Foreskin fibroblast (primary cell): ENCODE measurements at places on chromosomes 1 and 21.

- DNase-seq, result no peak
Measured at GRCh38 chr1:184463680-184464079, 76.9 kb downstream of the C1orf21 start.

- no peak for DNase-seq
Measured at GRCh38 chr1:219159946-219160645, 13.6 kb upstream of the LYPLAL1 start.

DNA sequence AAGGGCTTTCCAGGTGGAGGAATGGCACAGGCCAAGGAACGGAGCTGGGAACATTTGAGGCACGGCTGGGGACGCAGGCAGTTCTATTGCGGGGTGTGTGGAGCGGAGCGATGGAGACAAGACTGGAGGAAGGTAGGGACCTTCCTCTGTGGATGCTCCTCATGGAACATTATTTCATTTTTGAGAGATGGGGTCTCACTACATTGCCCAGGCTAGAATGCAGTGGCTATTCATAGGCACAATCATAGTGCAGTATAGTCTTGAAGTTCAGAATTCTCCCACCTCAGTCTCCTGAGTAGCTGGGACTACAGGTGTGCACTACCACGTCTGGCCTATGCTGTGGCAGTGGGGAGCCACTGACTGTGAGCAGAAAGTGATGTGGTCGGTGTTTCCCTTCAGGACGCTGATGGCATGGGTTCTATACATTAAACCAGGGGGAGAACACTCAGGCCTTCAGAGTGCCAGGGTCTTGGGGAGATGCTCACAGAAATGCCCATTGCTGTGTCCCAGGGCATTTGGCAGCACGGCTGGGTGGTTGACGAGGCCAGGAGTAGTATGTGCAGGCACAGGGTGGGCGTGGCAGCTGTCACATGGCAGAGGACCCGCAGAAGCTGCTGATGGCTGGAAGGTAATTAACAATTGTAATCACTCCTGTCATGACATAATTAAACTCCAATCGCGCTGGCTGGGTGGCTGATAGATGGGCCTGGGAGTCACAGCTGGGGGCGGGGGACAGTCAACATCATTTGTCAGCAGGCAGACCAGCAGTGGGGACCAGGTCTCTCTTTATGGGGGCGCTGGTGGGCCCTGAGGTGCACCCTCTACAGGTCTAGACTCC is 40.8 kb upstream of the ACOT11 start:
- DNase-seq, result no peak

GRCh38 chr1:70438529-70438928 is 27.5 kb downstream of the CTH start:
- DNase-seq, result peak; percentile 16

- no peak for DNase-seq
Measured at GRCh38 chr1:53963460-53963859, 17.3 kb downstream of the LRRC42 start.

DNA sequence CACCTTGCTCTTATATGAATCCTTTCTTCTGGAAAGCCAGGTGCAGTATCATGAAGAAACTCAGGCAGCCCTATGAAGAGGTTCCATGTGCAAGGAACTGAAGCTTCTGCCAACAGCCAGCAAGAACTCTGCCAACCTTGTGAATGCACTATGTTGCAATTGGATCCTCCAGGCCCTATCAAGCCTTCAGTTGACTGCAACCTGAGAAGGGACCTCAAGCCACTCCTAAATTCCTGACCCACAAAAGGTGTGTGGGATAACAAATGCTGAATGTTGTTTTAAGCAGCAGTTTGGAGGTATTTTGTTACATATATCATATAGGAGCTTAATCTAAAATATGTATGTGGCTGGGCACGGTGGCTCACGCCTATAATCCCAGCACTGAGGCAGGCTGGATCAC is 84.0 kb downstream of the RERE start:
- DNase-seq, result no peak

GRCh38 chr1:2376931-2377672 is 14.3 kb downstream of the MORN1 start:
- DNase-seq, result no peak

DNA sequence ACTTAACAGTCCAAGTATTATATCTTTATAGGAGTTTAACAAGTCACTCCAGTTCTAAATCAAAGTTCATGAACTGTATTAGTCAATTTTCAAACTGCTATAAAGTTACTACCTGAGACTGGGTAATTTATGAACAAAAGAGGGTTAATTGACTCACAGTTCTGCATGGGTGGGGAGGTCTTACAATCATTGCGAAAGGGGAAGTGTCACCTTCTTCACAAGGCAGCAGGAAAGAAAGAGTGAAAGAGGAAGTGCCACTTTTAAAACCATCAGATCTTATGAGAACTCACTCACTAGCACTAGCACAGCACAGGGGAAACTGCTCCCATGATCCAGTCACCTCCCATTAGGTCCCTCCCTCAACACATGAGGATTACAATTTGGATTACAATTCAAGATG is 70.0 kb downstream of the CLCA4 start:
- DNase-seq, result no peak

DNA sequence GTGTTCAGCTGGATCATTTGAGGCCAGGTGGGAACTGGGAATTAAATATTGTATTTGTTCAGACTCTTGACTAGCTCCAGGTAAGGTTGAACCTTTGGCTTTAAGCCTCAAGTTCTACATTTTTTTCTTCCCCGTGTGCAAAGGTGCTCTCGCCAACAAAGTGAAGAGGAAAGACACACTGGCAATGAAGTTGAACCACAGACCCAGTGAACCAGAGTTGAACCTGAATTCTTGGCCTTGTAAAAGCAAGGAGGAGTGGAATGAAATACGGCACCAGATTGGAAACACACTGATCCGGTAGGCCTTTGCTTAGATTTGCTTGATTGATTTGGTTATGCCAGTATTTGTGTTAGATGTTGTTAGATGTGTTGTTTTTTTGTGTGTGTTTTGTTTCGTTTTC is 25.5 kb upstream of the RCC1 start:
- DNase-seq, result no peak

DNA sequence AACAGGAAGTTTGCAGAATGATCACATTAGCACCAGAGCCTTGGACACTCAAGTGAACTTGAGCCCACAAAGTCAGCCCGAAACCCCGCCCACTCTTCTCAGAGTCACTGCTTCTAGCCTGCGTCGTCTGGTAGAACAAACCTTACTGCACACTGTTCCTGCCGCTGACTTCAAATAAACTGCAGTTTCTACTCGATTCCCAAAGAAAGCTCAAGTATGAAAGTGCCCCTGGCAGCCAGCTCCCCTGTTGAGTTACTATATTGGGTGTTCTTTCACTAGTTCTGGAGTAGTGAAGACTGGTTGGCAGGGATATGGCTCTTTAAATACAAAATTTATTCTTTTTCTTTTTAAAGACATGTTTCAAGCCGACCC is 164.7 kb downstream of the GALNT2 start:
- peak; percentile 48 for DNase-seq

- DNase-seq, result peak; percentile 95
Measured at GRCh38 chr1:153963030-153963849, at the start of gene SLC39A1. Gene SLC39A1, minus strand, starts transcription at chr1:153963537. Its CDS starts 822 bp downstream, at chr1:153962715.

DNA sequence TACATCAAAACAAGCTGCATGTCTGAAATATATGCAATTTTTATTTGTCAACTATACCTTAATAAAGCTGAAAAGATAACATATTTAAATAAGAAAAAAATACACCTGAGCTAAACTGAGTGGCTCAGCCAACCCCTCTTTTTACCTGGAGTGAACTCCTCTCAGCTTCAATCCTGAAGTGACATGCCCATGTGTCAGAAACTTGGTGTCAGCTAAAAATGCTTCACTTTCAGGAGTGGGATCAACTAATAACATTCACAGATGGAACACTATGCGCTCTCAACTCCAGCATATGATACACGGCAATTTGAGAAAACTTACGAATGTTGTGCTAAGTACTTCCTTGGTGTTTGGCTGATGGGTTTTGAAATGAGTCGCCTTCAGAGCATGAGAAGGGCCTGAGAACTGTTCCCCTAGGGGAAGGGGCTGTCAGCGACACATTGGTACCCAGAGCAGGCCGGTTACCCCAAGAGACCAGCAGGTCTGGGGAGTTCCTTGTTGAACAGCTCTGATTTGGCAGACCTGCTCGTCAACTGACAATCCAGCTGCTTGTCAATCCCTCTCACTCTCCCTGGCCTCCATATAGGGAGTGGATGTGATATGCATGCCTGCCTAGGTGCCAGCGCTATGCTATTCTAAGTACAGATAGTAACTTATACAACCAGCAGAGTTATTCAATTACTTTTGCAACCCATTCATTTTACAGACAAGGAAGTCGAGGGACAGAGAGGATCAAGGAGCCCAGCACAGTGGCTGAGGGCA is 267.7 kb downstream of the PCP4 start:
- no peak for DNase-seq

DNA sequence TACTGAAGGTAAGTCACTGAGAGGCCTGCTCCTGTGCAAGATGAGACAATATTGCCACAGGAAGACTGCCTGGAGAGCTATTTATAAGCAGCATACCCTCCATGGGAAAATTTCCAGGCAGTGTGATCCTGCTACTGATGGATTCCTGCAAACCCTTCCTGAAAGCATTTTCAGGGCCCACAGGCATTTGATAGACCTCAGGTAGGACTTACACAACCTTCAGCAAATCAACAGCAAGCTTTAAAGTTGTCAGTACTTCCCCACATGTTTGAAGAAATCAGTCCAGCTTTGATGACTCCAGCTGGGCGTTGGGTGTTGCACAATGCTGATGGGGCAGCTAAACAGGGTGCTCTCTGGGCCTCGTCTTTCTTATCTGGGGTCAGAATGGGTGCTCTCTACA is 108.8 kb downstream of the PLXNA2 start:
- DNase-seq, result peak; percentile 34

DNA sequence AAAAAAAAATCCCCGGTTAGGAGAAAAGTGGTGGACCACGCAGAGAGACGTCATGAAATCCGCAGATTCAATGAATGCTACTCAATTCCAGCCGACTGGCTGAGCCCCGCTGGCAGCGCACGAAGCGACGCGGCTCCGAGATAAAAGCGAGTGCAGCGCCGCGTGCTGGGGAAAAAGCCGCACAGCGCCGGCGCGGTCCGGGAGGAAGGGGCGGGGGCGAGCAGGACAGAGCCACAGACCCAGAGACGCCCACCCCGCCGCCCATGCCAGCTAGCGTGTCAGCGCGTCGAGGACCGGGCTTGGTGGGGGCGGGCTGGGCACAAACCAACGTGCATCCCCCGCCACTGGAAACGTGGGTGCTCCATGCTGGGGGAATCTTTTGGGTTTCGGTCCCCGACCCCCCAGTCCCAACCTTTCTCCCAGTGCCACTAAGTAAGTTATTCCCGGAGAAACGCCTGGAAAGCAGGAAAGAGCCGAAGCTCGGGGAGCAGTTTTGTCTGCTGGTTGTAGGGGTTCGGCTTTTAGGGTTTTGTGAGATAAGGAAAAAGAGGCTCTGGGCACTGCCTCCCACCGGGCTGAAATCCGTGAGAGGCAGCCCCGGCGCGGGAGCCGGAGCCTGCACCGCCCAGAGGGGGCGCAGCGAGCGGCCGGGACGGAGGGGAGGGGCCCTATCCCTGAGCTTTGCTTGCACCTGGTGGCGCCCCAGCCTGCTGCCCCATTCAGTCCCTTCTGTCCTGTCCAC is at the start of gene KCNJ6:
TSS of gene KCNJ6 (minus strand) at position 148 of the 742 bp plus-strand sequence. CDS start 75,775 bp downstream, outside the sequence.
- DNase-seq, result peak; percentile 40

DNA sequence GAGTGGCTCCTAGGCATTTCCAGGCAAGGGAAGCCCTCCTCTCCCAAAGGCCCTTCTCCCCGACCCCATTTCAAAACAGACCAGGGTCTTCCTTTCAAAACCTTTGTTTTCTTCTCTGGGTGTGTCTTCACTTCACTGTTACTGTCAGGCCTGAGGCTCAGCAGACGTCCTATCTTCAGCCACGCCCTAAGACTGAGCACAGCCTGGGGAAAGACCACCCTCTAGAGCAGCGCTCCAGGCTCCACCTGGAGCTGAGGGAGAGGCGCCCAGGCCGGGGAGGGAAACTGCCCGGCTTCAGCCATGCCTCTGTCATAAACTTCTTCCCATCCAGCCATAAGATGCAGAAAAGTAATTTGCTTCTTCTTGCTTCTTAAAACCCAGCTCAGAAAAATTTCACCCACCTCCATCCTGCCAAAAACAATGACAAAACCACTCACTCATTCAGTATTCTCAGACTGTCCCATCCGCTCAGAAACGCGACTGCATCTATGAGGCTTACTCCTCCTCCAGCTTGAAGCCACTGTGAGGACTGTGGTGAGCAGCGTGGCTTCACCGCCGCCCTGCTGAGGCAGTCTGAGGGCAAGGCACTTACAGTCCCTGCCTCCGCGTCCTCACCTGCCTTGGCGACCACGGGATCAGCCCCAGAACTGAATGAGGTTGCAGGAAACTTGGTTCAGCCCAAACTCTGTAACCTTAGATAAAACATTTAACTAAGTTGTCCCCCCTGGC is 36.1 kb downstream of the VN1R5 start:
- no peak for DNase-seq

DNA sequence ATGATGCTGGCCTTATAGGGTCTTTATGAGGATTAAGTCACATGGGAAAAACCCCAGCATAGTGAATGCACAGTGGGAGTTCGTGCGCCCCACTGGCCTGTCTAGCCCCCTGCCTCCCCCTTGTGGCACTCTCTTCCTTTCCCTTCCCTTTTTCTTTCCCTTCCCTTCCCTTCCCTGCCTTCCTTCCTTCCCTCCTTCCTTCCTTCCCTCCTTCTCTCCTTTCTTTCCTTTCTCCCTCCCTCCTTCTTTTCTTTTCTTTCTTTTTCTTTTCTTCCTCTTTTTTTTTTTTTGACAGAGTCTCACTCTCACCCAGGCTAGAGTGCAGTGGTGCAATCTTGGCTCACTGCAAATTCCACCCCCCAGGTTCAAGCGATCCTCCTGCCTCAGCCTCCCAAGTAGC is 38.6 kb downstream of the HTR6 start:
- DNase-seq, result no peak

DNA sequence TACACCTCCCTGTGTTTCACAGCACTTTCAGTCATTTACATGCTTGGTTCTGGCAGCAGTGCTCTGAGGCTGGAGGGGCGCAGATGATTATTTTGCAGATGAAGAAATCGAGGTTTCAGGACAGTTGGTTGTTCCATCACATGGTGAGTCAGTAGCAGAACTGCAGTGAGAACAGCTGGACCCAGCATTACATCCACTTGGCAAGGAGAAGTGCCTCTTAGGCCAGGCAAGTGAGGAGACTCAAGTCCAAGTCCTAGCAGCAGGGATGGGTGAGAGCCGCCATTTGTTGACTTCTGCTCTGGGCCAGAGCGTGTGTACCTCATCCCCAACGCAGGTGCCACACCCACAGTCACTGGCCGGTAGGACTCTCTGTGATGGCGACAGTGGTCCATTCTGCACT is 26.8 kb upstream of the EPHA8 start:
- DNase-seq, result peak; percentile 69
